ENCODE measurements at places on chromosomes 7 and 10.

GRCh38 chr10:64113792-64114191 lies 592.6 kb downstream of the REEP3 start:
- DNase-seq = no peak

DNA sequence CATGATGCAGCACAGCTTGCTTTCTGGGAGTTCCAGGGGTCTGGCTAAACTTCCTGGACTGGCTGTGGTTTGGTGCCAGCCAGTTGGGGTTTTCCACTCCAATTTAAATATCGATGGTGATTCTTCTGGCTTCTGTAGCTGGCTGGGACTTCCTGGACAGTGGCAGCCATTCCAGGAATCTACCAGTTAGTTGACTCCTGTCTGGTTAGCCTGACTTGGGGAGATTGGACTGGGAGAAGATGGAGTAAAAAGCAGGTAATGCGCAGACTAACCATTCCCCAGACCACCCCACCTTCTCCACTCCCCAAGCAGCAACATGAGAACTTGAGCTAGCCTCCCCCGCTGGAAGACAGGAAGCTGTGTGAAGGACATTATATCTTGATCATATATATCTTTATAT lies 6.3 kb upstream of the PIP4K2A start:
- DNase-seq = no peak

- DNase-seq = no peak
Observed at GRCh38 chr7:107700570-107700969, 39.9 kb downstream of the SLC26A4 start.

GRCh38 chr7:17773289-17773626 lies 167.0 kb downstream of the SNX13 start:
- no peak for DNase-seq

- DNase-seq = no peak
Observed at GRCh38 chr7:36741866-36742265, 17.6 kb upstream of the AOAH start.

- DNase-seq = no peak
Observed at GRCh38 chr10:86162696-86163400, 203.7 kb downstream of the GRID1 start.

GRCh38 chr7:127290116-127290655 lies 37.4 kb upstream of the GRM8 start:
- DNase-seq = no peak

DNA sequence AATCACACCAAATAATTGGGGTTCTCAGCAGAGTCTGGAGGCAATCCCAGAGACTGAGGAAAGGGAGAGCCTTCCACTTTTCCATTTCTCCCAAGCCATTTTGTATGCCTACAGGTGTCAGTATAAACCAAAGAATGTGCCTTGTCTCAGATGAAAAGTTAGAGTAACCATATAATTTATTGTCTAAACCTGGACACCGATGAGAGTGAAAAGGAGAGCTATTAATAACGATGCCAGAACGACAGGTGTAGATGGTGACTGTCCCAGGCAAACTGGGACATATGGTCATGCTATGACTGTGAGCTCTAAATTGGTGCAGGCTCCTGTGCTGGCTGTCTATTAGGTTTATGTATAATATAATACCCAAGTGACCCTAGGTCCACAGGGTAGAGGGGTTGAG lies 219.6 kb downstream of the ARHGAP12 start:
- no peak for DNase-seq

DNA sequence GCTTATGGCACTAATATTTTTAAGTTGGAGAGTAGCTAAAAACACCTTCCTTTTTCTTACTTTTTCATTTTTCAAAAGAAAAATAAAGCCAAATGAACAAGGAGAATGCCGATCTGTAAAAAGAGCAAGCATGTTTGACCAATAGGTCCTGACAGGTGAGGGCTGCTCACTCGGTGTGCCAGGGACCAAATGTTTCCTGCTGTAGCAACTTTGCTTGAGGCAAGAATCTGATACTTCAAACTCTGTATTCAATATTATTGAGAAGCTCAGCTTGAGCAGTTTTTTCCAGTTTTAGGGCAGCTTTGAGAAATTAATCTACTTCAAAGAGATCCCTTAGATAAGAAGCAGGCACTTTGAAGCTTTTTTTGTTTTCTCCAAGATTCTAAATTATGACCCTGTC lies 298.1 kb downstream of the BICC1 start:
- no peak for DNase-seq

- DNase-seq = no peak
Observed at GRCh38 chr7:23117841-23118240, 12.3 kb downstream of the KLHL7 start.
